Activated naive CD8-positive, alpha-beta T cell treated with anti-CD3 and anti-CD28 coated beads for 36 hours (primary cell): ENCODE measurements at places on chromosomes 4 and X. TPM values are rescaled to one million over a fixed set of nuclear protein-coding genes. Genes with fewer than 3 reads are reported as not detected.
A peak's percentile ranks its signal among the peaks of the same experiment; 100 is the strongest.

AADAT gene
- not detected for total RNA-seq

GPC4 gene
- total RNA-seq = not detected

ATRX gene
- 51.5 TPM for total RNA-seq

GRCh38 chrX:9522378-9523155, 57.7 kb downstream of the TBL1X start:
- no peak for DNase-seq

GRCh38 chr4:10504570-10505179, 47.4 kb upstream of the ZNF518B start:
- no peak for DNase-seq

- no peak for DNase-seq
Observed at GRCh38 chrX:45274576-45274975, 73.9 kb upstream of the DIPK2B start.

DNA sequence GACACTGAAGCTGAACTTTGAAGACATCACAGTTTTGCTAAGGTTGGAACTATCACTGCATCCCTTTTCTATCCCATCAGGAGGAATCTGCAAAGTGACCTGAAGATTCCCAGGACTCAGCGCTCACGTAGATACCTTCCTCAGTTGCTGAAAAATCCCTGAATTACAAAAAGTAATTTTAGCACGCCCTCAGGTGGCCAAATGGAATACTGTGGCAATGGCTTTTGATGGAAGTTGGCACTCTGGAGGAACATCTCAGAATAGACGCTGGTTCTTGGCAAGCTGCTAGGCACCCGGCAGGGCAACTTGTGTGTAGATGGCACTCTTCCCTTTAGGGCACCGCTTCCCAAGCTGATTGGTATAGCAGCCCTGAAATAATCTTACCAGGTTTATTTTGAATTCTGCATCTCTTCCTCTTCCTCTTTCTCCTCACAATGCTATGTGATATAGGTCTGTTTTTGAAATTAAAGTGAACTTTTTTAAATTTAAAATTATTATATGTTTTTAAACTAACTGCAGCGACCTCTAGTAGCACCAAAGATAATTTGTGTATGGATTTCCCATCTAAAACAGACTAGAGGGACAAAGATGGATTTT, 16.3 kb upstream of the ESX1 start:
- peak; percentile 15 for DNase-seq

DNA sequence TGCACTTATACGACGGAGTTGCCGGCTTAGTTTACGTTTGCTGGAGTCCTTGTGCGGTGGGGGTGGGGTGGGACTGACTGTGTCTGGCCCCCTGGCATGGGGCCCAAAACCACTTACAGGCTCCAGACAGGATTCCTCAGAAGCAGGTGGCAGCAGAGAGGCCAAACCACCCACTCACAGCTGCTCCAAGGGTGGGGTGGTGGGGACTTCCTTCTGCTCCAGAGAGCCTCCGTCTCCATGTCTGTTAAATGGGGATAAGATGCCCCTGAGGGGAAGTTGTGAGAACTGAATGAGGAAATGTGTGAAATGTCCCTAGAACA, 36.7 kb downstream of the PSAPL1 start:
- DNase-seq = no peak
